ENCODE measurements at places on chromosomes 6 and 20.

- DNase-seq = no peak
- H3K27ac ChIP-seq = no peak overlapping the region
- no peaks in the 10 kb centered on the region for H3K27me3 ChIP-seq
- peaks cover 3% of the 10 kb centered on the region for H3K4me1 ChIP-seq
- no peaks in the 10 kb centered on the region for H3K36me3 ChIP-seq
Observed at GRCh38 chr6:71187141-71187540, 101.5 kb upstream of the OGFRL1 start.

GRCh38 chr6:3321875-3322274, 63.1 kb downstream of the PSMG4 start:
- no peak for DNase-seq
- H3K27me3 ChIP-seq = no peaks in the 10 kb centered on the region
- no peaks in the 10 kb centered on the region for H3K36me3 ChIP-seq
- no peak overlapping the region for H3K4me3 ChIP-seq
- H3K27ac ChIP-seq = no peak overlapping the region

DNA sequence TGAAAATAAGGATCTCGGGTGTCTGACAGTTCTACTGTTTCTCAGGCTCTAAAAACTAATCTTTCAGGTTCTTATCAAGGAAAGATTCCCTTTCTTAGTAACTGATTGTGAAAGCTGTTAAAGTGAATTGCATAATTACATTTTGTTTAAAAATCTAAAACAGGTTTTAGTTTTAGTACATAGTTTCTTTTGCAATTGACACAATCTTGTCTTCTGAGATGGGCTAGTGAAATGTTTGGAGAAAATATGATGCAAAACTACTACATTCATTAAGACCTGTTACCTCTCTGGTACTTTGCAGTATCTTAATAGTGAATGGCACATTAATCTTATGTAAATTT, 298.4 kb downstream of the UTRN start:
- H3K27me3 ChIP-seq = no peaks in the 10 kb centered on the region
- DNase-seq = no peak
- H3K4me1 ChIP-seq = no peaks in the 10 kb centered on the region
- no peak overlapping the region for H3K4me3 ChIP-seq

- H3K27ac ChIP-seq = no peak overlapping the region
- no peaks in the 10 kb centered on the region for H3K27me3 ChIP-seq
- no peaks in the 10 kb centered on the region for H3K4me1 ChIP-seq
- DNase-seq = no peak
- no peak overlapping the region for H3K4me3 ChIP-seq
- H3K36me3 ChIP-seq = no peaks in the 10 kb centered on the region
Observed at GRCh38 chr6:118207947-118208346, 300.9 kb downstream of the SLC35F1 start.

- H3K36me3 ChIP-seq = no peaks in the 10 kb centered on the region
- DNase-seq = no peak
- no peaks in the 10 kb centered on the region for H3K4me1 ChIP-seq
- H3K4me3 ChIP-seq = no peak overlapping the region
- no peak overlapping the region for H3K27ac ChIP-seq
Observed at GRCh38 chr6:160388922-160389321, 40.7 kb downstream of the SLC22A3 start.

GRCh38 chr20:48405909-48406308, 421.9 kb downstream of the PREX1 start:
- DNase-seq = no peak
- H3K4me3 ChIP-seq = no peak overlapping the region
- no peaks in the 10 kb centered on the region for H3K4me1 ChIP-seq

Measured in SJSA1 (cell line).